ENCODE measurements at places on chromosomes 5 and 9. TPM values are rescaled to one million over a fixed set of nuclear protein-coding genes. Genes with fewer than 3 reads are reported as not detected.

GRCh38 chr5:157328277-157328912 lies 62.5 kb downstream of the CYFIP2 start:
- peak; percentile 92 for ATAC-seq

DNA sequence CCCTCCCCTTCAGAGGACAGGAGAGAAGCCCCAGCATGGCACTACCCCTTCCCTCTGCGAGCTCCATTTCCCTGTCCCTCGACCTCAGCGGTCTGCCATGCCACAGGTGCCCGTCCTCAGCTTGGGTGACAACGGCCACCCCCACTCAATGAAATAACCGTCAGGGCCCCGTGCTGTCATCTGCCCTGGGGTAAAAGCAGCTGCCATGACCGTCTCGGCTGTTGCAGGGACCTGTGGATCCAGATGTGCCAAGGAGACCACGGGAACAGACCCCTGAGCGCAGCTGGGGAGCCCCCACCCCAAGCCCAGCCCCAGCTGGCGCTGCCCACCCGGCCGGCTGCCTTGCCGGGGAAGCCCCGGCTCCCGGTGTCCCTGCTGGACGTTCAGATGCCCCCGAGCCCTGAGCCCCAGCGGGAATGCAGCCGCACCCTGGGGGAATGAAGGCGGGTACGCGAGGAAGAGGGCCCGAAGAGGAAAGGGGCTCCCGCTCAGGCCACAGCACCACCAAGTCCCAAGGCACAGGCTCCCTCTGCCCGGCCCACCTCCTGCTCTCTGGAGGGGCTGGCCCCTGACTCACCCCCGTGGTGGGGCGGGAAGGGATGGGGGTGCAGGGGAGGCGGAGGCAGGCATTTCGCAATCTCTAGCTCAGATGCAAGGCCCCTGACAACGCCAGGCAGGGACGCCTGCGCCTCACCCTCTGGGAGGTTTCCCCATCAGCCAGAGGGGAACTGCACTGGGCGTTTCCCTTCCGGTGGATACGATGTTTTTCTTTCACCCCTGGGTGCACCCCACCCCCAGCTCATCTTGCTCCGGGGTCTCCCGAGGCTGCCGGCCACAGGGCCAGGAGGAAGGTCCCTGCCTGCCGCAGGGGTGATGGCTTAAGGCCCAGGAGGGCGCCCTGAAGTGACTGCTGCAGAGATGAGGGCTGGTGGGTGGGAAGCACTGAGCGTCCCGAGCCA lies 49.2 kb downstream of the NACC2 start:
- ATAC-seq = no peak

The TERT gene
- not detected for total RNA-seq

DNA sequence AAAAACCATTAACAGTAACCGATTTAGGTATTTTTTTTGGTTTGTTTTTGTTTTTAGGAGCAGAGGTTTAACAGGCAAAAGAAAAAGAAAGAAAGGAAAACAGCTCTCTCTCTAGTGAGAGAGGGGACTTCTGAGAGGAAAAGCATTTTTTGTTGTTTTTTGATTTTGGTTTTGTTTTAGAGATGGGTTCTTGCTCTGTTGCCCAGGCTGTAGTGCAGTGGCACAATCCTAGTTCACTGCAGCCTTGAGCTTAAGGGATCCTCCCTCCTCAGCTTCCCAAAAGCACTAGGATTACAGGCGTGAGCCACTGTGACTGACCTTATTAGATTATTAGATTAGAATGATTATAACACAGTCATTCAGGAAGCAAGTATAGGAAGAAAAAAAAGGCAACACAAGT lies 10.1 kb downstream of the USP20 start:
- ATAC-seq = no peak

- ATAC-seq = peak; percentile 52
Measured at GRCh38 chr5:147396070-147396823, 113.6 kb downstream of the DPYSL3 start.

DNA sequence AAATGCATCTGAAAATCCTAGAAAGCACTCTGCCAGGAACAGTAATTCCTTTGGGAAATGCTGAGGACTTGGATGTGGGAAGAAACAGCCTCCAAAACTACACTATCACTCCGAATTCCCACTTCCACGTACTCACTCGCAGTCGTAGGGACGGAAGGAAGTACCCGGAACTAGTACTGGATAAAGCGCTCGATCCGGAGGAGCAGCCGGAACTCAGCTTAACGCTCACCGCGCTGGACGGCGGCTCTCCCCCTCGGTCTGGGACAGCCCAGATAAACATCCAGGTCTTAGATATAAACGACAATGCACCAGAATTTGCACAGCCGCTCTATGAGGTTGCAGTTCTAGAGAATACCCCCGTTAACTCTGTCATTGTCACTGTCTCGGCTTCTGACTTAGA lies 786 bp downstream of the PCDHB3 start:
- ATAC-seq = no peak

GRCh38 chr5:7537573-7537972 lies 141.6 kb downstream of the ADCY2 start:
- ATAC-seq = no peak

- ATAC-seq = no peak
Measured at GRCh38 chr9:108783731-108784495, 71.9 kb downstream of the ACTL7B start.

DNA sequence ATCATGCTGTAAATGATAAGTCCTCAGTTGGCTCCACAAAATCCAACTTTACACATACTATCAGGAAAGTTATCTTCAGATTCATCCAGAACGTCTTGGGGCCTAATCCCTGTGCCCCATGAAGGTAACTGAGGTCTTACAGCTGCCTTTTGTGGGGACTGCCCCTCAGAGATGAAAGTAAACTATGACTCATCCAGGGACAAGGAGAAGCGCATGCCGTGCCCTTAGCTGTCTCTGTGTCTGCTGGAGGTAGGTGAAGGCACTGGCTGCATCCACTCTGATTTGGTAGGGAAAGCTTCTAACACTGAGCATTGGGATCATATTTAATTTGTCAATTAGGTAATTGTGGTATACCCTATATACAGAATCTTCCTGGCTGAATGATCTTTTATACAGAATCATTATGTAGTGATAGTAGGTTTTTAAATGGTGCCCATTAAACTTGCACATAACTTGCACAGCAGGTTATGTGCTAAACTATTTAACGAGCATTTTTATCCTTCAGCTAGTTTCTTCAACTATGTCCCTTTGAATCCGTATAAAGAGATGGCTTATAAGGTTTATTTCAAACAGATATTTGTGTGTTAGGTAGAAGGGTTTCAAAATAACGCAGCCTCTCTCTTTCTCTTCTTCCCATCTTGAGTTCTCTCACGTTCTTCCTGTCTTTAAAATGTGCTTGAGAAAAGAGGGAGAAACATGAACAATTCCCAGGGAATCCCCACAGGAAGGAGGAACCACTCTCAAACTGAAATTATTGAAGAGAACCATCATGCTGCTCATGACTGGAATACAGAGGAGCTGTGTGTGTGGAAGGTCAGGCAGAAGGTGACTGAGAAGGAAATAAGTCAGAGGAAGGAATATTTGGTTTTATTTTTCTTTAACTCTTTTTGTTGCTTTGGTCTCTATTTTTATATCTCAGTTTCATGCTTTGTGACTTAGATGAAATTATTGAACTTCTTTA lies 250.9 kb downstream of the CD180 start:
- ATAC-seq = peak; percentile 44

GRCh38 chr9:22116758-22117157 lies 107.7 kb upstream of the CDKN2B start:
- ATAC-seq = no peak

The PCDHB14 gene
- 2.0 TPM for total RNA-seq

- ATAC-seq = no peak
Measured at GRCh38 chr5:127471211-127471610, 46.2 kb upstream of the PRRC1 start.

DNA sequence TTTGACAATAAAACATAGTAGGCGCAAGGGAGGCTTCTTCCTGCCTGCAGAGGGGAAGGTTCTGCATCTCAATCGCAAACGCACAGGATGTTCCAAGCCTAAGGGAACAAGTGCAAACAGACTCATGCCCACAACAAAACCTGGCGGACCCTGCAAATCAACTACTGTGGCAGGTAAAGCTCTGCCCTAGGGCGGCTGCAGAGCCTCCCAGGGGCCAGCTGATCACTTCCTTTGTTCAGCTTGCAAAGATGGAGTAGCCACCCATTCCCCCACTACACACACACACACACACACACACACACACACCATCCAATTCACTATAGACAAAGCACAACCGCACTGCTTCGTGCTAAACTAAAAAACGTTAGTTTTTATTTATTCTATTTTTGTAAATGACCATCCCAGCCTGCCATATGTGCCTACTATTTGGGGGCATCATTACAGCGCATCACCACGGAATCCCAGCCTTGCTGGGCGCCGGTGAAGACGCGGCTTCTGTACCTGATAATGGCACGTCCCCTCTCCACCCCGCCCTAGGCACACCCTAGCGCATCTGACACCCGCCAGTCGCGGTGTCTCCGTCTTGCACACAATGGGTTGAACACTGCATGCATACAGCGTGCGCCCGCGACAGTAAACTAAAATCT lies 57.6 kb downstream of the DPYSL3 start:
- no peak for ATAC-seq

The IZUMO3 gene
- total RNA-seq = not detected

DNA sequence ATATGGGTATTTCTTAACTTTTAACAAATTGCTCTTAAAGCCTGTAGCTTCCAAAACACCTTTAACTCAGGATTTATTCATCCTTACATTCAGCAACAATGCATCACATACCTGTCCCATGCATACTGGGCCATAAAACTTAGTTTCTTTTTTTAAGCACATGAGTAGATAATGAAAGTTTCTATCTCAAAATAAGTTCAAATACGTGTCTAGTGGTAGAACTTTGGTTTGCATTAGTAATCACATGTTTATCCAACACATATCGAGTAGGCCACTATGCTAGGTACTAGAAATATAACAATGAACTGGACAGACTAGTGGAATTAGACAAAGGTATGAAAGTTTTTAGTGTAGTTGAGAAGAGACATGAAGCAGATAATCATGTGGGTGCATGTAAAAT lies 99.6 kb downstream of the DOCK2 start:
- no peak for ATAC-seq

GRCh38 chr9:34929506-34930102 lies 28.5 kb upstream of the PHF24 start:
- no peak for ATAC-seq

DNA sequence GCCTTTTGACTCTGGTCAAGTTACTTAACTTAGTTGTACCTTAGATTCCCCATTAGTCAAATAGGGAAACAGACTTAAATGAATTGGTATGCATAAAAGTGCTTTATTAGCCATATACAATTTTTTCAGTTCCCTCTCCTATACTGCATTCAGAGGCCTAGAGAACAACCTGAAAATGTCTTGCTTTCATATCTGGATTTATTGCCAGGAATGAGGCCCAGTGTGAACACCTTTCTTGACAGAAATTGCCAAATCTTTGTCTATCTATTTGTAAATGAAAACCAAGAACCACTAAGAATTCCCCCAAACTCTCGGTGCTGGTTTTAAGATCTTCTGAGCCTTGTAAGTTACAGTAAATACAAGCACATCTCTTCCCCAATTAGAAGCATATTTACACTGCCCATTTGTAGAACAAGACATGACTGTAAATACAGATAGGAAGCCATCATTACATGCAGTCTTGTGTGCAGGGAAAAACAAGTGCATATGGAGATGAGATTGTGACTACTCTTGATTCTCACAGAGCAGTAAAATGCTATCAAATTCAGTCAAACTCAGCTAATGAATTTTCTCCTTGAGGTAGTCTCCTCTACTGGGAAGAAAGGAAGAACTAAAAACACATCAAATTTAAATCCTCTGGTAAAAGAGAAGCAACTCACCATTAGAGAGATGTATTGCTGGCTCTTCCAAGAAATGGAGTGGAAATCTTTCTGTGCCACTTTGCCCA lies 5.2 kb upstream of the FAM13B start:
- ATAC-seq = no peak

The FBLL1 gene
- not detected for total RNA-seq

- no peak for ATAC-seq
Measured at GRCh38 chr9:134781591-134782302, 98.9 kb upstream of the FCN2 start.

The IFNE gene
- total RNA-seq = 5.6 TPM

GRCh38 chr9:16312962-16313546 lies 557.4 kb downstream of the BNC2 start:
- no peak for ATAC-seq

The FPGS gene
- 28.3 TPM for total RNA-seq

The TAF1L gene
- not detected for total RNA-seq

- ATAC-seq = no peak
Measured at GRCh38 chr5:67154556-67155206, 41.9 kb downstream of the CD180 start.

- ATAC-seq = no peak
Measured at GRCh38 chr5:80128141-80128540, 93.0 kb downstream of the THBS4 start.

- no peak for ATAC-seq
Measured at GRCh38 chr5:167296661-167297060, 994.8 kb upstream of the WWC1 start.

DNA sequence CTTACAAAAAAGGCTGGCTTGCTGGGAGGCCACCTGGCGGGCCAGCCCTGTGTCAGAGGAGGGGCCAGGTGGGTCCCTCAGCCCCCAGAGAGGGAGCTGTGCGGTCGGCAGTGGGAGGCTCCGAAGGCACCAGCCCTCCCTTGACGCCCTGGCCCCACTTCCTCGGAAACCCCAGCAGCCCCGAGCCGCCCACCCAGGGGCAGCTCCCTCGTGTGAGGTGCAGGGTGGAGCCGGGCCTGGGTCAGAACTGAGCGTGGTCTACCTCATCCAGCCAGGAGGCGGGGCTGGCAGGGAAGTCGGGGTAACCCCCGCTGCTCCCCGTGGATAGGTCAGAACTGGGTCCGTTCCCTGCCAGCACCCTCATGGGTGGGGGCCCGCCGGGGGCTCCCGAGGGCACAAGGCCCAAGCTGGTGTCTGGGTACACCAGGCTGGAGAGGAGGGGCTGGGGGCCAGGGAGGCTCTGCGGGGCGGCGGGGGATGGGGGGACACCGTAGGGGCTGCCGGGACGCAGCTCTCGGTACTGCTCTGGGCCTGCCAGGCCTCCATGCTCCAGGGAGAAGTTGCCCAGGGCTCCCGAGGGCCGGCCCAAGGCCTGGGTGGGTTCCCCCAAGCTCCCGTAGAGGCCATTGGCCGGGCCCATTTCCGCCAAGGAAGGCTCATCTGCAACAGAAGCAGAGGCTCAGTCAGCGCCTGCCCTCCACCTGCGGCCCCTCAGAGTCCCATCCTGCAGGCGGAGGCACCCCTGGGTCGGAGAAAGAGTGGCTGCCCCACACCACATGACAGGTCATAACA lies 7.6 kb downstream of the LHX3 start:
- ATAC-seq = no peak

GRCh38 chr9:134299068-134299467 lies 27.2 kb upstream of the RXRA start:
- no peak for ATAC-seq
